Suprapubic skin (tissue), 4 donors: ENCODE measurements at places on chromosomes 1 and 21.

GRCh38 chr1:30768159-30768829 lies 10.7 kb upstream of the LAPTM5 start:
- DNase-seq: no peak

- no peak for DNase-seq
Measured at GRCh38 chr1:223500560-223501425, 107.6 kb downstream of the CCDC185 start.

DNA sequence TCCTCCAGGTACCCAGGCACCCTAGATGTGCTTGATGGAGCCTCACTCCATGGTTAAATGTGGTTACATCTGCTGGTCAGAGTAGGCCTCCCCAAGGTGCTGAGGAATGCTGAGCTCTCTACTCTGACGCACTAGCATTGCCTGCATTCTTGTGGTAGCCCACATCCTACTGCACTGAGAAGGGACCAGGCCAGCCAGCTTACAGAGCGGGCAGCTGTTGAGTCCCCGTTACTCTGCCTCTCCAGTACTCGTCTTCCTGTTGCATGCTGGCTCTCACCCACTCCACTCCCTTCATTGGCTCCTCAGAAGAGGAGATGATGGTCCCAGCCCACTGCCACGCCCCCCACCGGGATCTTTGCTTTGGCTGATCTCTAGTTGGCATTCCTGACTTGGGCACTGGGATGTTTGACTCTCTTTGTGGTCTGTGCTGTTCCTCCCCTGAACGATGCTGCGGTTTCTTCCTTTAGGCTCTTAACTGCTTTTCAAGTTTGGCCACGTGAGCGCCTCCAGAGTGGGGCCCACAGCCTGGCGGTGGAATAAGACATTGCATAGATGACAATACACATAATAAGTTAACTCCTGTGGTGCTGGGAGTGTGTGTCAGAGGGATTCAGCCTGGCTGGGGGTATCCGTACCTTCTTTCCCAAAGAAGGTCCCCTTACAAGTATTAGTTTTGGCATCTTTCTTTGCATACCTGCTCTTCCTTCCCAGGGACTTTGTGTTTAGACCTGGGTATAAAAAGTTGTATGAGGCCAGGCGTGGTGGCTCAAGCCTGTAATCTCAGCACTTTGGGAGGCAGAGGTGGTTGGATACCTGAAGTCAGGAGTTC lies 18.6 kb downstream of the AZIN2 start:
- no peak for DNase-seq

GRCh38 chr1:26826261-26827105 lies at the start of gene ZDHHC18:
Gene ZDHHC18, plus strand, starts transcription at chr1:26826688. Its CDS starts 117 bp downstream, at chr1:26826805.
- peak; percentile 84 for DNase-seq

DNA sequence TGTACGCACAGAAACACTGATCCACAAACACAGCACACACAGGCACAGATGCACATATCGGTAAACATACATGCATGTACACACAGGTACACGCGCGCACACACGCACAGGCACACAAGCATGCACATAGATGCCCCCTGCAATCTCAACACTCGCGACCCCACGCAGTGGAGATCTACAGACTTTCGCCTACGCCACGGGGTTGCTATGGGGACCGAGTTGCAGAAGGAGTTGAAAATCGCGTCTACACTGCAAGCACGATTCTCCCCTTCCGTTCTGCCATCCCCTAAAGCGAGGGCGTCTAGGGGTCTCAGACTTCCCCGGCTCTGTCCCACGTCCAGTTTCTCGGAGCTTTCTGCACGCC lies 826 bp downstream of the TRIM17 start:
- DNase-seq: no peak

DNA sequence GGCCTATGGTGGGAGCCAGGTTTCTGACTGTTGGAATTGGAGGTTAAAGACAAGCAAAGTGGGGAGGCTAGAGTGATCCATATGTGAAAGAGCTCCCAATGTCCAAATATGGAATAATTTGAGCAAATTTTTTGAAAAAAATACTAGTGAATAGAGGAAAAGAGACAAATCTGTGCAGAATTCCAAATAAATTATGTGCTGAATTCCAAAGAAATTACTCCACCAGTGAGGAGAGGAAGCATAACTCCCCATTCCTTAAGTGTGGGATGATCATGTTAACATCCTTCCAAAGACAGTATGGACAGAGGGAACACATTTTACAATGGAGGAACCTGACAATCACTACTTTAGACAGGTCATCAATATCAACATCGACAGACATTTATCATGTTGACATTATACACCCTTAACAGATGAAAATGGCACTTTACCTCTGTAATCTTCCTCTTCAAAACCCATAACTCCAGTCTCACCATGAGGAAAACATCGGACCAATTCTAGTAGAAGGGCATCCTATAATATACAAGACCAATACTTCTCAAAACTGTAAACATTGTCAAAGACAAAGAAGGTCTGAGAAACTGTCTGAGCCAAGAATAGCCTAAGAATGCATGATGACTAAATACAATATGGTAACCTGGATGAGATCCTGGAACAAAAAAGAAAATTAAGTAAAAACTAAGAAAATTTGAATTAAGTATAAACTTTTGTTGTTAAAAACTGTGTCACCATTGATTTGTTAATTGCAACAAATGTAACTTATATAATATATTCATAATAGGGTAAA lies 71.5 kb upstream of the RGS4 start:
- DNase-seq: no peak

DNA sequence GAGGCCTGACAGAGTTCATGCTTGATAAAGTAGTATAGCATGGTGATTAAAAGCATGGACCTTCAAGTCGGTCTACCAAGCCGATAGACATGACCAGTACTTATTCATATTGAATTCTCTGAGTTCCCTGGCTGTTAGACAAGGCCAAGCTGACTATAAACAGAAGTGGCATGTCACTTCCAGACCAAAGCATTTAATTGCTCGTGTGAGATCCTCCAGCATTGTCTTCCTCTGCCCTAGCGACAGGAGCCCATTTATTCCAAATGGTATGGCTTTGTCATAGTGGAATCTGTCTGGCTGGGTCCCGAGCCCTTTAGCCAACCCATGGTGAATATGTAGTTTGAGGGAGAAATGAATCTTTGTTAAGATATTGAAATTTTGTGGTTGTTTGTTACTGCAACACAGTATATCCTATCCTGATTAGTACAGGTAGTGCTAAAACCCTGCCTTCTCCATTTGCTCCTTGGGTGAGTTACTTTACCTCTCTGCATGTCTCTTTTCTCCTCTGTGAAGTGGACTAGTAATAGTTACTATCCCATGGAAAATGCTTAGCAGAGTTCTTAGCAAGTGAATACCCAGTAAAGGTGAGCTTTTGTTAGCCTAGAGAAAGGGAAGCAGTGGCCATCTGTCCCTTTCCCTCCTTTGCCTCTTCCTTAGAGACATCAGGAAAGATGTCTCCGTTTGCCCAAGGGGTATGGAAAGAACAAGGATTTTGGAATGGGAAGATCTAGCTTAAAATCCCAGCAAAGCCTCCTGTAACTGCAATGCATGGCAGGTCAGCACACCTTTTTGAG lies 77.6 kb upstream of the CD1D start:
- no peak for DNase-seq

DNA sequence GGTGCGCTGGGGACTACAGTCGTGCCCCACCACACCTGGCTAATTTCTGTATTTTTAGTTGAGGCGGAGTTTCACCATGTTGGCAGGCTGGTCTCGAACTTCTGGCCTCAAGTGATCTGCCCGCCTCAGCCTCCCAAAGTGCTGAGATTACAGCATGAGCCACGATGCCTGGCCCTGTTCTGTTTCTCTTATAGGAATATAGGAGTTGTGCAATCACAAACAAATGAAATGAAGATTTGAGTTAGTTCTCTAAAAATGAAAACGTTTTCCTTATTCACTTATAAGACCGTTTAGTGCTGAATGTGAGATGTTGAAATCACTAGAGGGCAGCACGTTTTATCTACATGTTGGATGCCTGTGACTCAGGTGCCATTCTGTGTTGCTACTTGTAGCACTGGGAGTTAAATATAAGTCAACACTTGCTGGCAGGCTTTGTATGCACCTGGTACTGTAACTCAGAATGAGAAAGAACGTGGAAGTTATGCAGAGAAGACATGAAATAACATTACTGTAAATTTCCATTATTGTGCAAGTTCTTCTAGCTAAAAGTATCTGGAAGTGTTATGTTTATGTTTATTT lies 45.8 kb downstream of the MIGA1 start:
- DNase-seq: no peak

DNA sequence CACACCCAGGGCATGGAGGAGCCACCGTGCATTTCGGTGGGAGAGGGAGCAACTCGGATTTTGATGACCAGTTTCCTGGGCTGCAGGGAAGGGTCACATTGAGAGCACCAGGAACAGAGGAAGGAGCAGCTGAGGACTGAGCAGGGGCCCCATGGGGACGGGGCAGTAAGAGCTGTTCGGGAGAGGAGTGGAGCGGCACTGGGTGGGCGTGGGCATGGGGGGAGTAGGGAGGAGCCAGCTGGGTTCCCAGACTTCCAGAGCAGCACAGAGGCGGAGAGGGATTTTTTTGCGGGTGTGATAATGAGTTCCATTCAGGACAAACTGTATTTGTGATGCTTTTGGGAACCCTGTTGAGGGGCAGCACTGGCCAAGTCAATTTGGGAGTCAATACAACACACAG lies 17.4 kb upstream of the GPR153 start:
- no peak for DNase-seq

- no peak for DNase-seq
Measured at GRCh38 chr21:29064850-29065481, 8.5 kb downstream of the CCT8 start.

- no peak for DNase-seq
Measured at GRCh38 chr1:198811449-198811848, 172.6 kb downstream of the PTPRC start.

- no peak for DNase-seq
Measured at GRCh38 chr1:209057083-209057482, 526.4 kb upstream of the CAMK1G start.
